ENCODE measurements at places on chromosomes 3 and 15.

- DNase-seq = peak; percentile 81
Observed at GRCh38 chr15:73930371-73930770, 4.1 kb downstream of the LOXL1 start.

DNA sequence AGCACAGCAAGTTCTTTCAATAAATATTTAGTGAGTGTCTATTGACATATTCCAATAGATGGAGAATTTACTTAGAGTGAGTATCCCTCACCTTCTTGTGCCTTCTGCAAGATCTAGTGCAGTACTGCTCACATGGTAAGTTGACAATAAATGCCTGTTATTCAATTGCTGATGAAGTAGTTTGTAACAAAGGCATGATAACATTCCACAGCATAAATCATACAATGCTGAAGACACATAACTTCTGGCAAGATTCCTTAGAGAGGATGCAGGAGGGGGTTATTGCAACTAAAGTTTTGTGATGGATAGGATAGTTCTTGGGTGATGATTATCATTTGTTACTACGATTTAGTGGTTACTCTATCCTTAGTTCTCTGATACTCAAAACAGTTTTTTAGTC, 112.2 kb upstream of the RBMS3 start:
- no peak for DNase-seq

DNA sequence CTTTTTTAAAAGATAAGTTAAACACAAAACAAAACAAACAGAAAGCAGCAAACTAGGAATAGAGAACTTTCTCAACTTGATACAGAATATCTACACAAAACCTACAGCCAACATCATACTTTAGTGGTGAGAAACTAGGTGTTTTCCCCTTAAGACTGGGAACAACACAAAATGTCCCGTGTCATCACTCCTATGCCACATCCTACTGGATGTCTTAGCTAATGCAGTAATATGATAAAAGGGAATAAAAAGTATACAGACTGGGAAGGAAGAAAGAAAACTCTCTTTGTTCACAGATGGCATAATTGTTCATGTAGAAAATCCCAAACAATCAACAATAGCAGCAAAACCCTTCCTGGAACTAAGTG, 45.9 kb downstream of the TMEM45A start:
- DNase-seq = no peak

GRCh38 chr3:161008086-161008485, 97.1 kb downstream of the B3GALNT1 start:
- no peak for DNase-seq

- DNase-seq = no peak
Observed at GRCh38 chr3:66490984-66491383, 9.8 kb downstream of the LRIG1 start.

DNA sequence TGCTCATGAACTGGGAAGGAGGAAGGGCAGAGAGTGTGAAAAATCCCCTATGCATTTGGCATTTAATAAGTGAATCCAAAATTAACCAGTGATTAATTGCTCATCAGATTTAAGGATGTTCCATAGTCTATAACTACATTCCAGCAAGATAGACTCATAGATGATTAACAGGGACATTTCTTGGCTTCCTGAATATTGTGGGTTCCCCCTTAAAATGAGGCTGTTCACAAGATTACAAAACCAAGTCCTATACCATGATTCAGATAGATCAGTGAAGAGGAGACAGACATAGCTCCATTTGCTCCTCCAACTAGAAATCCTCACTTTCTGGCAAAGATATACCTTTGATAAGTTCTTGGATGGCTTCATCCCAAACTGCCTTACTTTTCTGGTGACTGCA, 15.4 kb downstream of the RASGRP1 start:
- no peak for DNase-seq

DNA sequence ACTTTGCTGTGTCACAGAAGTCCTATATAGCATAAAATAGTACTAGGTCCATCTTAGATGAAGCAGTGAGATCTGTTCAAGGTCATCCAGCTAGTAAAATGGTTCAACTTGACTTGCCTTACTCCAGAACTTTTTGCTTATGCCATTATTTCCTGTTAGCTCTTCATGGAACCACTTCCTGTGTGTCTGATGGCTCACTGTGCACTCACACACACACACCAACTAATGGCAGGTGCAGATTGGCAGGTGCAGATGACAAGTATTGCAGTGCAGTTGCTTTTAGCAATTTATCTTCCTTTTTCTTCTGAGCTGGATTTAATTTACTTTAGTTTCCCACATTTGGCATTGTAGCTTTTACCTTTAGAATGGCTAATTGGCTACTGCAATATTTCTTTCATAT, 29.8 kb downstream of the GOLGA8S start:
- DNase-seq = no peak

GRCh38 chr15:56929399-56929798, 11.0 kb downstream of the TCF12 start:
- no peak for DNase-seq

All from left cardiac atrium (tissue), 4 donors.